ENCODE measurements at places on chromosomes 7 and 10.
A peak's percentile ranks its signal among the peaks of the same experiment; 100 is the strongest.

DNA sequence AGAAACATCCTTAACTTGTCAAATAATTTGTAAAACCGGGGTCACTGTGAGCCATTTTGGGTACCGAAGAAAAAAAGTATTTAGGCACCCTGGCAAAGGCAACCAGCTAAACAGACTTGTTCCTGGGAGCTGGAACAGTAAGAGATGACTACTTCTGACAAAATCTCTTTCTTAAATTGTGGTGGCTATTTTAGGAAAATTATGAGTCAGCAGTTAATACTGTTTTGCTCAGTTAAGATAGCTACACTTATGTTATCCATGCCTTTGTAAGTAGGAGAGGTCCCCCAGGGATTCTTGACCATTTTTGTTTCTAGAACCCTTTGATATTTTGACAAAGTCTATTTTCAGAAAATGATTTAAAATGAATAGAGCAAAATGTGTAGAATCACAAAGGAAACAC is 68.7 kb downstream of the TAX1BP1 start:
- no peak for DNase-seq

DNA sequence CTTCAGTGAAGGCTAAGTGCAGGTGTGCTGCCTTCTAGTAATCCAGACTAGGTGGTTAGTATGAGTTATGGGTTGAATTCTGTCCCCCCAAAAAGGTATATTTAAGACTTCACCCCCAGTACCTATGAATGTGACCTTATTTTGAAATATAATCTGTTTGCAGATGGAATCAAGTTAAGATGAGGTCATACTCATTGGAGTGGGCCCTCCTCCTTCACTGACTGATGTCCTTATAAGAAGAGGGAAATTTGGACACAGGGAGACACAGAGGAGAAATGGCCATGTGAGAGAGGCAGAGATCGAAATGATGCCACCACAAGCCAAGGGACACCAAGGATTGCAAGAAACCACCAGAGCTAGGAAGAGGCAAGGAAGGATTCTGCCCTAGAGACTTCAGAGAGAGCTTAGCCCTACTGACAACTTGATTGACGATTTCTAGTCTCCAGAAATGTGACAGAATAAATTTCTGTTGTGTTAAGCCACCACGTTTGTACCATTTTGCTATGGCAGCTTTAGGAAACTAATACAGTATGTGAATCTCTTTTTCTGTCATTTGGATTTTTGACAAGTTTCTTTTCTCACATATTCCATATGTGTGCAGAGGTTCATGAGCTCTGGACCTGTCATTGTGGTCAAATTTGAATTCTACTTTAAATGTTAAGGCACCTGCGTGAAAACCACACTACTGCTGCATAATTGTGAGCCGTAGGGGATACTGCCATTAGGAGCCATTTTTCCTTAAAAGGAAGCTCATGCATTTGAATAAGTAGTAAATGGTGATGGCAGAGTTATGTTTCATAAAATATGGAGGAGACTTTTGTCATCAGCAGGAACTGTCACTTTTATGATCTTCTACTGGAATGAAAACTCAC is 2.6 kb upstream of the RPA3 start:
- DNase-seq, result no peak

DNA sequence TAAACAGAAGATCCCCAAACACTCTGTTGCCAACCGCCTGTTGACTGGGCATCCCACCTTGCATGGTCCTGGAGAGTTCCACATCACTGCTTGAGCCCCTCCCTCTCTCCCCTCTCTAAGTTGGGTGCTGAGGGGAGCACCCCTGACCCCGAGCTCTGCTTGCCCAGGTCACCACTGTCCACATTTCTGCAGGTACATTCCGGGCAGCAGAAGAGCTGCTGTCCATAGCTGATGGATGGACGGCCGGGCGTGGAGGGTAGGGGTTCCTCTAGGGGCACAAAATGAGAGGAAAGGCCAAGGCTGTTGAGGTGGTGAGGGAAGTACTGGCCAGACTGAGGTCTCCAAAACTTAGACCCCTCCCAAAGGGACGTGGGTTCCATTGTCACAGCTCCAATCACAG is 227.4 kb upstream of the PPP2R2D start:
- DNase-seq, result no peak

GRCh38 chr7:50332241-50333165 is 28.0 kb downstream of the IKZF1 start:
- no peak for DNase-seq

- DNase-seq, result no peak
Observed at GRCh38 chr10:24894309-24894708, 58.1 kb downstream of the PRTFDC1 start.

DNA sequence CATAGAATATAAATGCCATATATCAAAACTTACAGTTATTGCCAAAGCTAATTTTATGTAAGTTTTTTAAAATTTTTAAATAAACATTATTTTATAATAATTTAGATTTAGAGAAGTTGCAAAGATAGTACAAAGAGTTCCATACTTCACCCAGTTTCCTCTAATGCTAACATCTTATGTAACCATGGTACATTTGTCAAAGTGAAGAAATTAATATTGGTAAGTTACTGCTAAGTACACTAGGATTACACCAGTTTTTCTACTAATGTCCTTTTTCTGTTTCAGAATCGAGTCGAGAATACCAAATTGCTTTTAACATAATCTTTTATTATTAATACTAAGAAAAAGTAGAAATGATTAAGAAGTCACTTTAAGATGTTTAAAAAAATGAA is 29.2 kb downstream of the CSGALNACT2 start:
- DNase-seq, result no peak

- no peak for DNase-seq
Observed at GRCh38 chr7:114765331-114766040, 156.4 kb upstream of the MDFIC start.

DNA sequence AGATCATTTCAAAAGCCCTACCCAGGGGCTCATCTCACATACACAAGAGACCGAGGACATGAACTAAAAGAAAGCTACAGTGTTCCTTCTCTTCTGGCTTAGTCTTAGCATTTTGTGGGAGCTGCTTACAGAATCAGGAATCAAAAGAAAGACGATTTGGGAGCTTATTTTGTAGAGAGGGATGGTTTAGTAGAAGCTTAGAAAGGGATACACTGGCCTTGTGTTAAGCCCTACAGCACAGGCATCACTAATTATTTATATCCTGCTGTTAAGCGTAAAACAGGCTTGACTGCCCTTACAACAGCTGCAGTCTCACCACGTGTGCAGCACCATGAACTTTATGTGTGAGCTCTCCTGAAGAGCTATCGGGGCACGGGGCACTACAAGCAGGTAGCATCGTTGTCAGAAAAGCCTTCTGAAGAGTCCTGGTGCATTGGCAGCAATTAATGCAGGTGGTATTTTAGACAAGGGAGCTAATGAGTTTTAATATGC is 798.3 kb downstream of the NXPH1 start:
- DNase-seq, result no peak

DNA sequence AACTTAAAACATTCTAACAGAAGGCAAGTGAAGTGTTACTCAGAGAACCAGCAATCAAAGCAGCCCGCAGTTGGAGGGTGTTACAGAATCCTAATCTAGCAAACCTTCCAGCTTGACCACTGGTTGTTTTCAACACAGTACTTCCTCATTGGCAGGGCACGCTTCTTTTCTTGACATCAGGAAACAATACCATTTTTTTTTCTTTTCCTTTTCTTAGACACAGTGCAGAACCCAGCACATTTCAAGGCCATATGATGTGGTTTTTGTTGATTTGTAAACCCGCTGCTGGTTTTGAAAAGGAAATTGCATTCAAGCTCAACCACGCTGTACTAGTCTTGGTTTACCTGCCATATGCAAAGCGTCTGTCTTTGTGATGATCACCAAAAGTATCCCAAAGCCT is 33.4 kb downstream of the RHOBTB1 start:
- DNase-seq, result no peak

DNA sequence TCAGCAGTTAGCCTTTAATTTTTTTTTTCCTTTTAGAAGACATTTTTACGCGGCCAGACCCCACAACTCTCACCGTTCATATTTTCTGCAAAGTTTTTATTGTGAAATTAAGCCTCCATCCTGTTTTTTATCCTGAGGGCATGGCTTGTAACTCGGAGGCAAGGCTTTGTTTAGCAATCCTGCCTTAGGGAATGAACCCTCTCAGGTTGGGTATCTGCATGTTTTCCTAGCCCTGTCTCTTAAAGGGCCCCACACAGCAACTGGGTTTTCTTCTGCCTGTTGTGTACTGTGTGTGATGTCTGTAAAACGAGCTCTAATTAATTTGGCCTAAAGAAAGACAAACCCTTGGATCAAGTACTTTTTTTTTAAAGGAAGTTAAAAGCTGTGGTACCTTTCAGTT is 130.2 kb upstream of the COBL start:
- no peak for DNase-seq

DNA sequence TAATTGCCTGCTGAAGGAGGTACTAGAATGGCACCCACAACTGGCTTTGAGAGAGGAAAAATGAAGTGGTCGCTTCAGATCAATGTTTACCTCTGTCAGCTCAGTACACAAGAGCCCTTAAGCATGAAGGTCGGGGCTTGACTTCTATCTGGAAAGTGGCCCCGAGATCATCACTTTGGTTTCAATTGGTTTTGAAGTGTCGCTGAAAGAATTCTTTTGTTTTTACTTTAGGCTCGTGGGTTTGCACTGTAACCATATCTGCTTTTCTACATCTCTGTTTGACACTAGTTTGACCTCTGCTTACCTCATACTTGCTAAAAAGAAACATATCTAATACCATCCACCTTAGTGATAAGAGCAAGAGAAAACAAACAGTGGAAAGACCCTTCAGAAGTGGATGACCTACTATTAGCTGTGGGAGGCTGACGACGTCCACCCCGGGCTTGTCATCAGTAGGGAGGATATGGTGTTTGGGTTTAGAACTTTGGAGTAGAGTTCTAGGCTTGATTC is 361.8 kb downstream of the GATA3 start:
- peak; percentile 65 for DNase-seq

Data from activated T-helper 2 cell treated with anti-CD3 and anti-CD28 coated beads, Interferon-gamma antibody, Interleukin-2, Interleukin-4, amounts not matched to agents 10 μg/mL and 5 μg/mL and 100 μg/mL, durations not matched to agents 14 hours and 24 hours and 36 hours (primary cell).